Myocyte (in vitro differentiated cells): ENCODE measurements at places on chromosomes 1 and 21. TPM values are rescaled to one million over a fixed set of nuclear protein-coding genes. Genes with fewer than 3 reads are reported as not detected.

Gene RCSD1
- 121 and 176 TPM in 2 replicates for total RNA-seq

Gene SIM2
- 6.0 and 6.9 TPM in 2 replicates for total RNA-seq

Gene C1orf216
- total RNA-seq, result 29.0 and 37.5 TPM in 2 replicates

Gene CLCA4
- total RNA-seq, result not detected in 2 replicates

Gene HES3
- total RNA-seq, result not detected in 2 replicates
